ENCODE measurements at places on chromosomes 16 and 17.
A peak's percentile ranks its signal among the peaks of the same experiment; 100 is the strongest.

- no peak for DNase-seq
These were observed 469.1 kb downstream of the KCNJ18 start for GRCh38 chr17:22161376-22161775.

- DNase-seq = no peak
These were observed 7.4 kb downstream of the FAM171A2 start for GRCh38 chr17:44356241-44356640.

- DNase-seq = no peak
These were observed 174.2 kb downstream of the PRKCB start for GRCh38 chr16:24009955-24010354.

- DNase-seq = no peak
These were observed 32.9 kb downstream of the COPRS start for GRCh38 chr17:31825961-31826691.

GRCh38 chr16:75535211-75535843, 581 bp downstream of the CHST5 start:
- DNase-seq = no peak

DNA sequence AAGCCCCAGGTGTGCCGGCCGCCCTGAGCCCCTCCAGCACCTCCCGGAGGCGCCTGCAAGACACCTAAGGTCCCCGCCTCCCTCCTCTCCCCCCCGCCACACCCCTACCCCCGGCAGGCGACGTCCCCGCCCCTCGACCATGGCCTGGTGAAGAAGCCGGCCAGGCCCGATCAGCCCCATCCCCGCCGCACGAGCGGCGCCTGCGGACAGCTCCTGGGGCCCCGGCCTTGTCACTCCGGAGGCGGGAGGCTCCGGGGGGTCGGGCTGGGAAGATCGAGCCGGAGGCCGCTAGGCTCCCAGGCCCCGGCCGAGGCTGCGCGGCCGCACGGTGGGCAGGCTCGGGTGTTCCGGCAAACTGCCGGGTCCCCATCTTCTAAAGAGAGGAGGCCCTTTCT, 405 bp upstream of the ACE start:
- no peak for DNase-seq

GRCh38 chr17:14737984-14738651, 437.2 kb downstream of the HS3ST3B1 start:
- DNase-seq = peak; percentile 6
